ENCODE measurements at places on chromosomes 4 and X.

- peak; percentile 7 for DNase-seq
Observed at GRCh38 chrX:102745857-102746584, 25.5 kb downstream of the GPRASP3 start.

GRCh38 chrX:8364369-8365141 is 100.1 kb upstream of the VCX3B start:
- no peak for DNase-seq

GRCh38 chr4:122431351-122431750 is 25.2 kb downstream of the IL2 start:
- no peak for DNase-seq

GRCh38 chr4:137531168-137531985 is 917 bp downstream of the PCDH18 start:
- DNase-seq = no peak

DNA sequence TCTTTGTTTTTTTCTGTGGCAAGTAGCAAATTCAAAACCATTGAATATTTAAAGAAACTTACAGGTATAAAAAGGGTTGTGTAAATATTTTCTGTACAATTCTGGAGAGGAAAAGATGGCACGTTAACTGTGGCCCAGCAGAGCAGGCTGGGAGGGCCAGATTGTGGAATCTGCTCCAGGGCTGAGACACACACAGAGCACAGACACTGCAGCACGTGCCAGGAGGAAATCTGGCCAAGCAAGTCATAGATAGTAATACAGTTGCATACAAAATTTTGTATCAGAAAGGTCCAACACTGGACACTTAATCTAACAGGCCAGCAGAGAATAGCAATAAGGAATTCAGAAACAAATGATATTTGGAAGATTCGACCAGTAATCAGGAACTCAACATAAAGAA is 763.7 kb downstream of the PDHA2 start:
- no peak for DNase-seq

- no peak for DNase-seq
Observed at GRCh38 chrX:70042399-70043371, 7.1 kb downstream of the AWAT2 start.

DNA sequence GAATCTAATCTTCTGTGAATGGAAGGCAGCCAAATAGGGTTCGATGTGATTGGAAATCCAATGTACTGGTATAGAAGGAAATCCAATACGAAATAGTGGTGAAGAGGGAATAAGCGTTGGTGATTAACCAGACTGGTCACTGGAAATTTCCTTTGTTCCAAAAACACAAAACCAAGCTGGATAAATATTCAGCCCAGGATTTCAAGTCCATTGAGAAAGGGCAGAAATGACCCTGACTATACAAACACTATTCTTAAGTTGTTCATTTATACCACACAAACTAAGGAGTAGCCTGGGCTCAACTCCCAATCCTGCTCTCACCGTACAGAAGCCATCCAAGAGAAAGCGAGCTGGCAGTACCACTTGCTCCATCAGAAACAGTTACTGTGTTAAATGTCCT is 32.2 kb downstream of the PCDH19 start:
- no peak for DNase-seq

DNA sequence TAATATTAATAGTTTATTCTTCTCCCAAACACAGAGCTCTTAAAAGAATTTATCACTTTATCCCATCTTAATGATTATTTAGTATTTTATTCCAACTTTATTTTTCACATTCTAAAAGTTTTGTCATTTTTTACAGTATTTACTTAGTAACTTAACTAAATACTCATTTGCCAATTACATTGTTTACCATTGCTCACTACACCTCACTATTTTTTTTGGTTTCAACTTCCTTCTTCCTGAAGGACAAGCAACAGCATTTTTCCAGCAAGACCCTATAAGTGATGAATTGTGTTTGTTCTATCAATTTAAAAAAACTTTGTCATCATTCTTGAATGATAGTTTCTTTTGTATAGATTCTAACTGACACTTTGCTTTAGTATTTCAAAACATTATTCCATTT is 19.4 kb upstream of the SRD5A3 start:
- DNase-seq = no peak

DNA sequence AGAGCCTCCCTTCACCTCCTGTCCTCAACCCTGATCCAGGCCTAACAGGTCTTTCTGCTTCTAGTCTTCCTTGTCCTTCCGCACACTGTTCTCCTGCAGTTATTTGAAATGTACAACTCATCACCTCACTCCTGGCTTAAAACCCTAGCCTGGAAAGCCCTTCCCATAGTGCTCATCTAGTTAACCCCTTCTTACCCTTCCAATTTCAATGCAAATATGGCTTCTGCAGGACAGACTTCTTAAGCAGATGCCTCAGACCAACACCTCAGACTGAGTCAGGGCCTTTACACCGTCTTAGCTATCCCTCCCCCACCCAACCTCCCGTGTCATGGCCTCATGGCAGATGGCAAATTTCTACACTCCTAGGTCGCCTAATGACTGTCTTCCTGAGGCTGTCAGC is 130.4 kb downstream of the BCOR start:
- no peak for DNase-seq

DNA sequence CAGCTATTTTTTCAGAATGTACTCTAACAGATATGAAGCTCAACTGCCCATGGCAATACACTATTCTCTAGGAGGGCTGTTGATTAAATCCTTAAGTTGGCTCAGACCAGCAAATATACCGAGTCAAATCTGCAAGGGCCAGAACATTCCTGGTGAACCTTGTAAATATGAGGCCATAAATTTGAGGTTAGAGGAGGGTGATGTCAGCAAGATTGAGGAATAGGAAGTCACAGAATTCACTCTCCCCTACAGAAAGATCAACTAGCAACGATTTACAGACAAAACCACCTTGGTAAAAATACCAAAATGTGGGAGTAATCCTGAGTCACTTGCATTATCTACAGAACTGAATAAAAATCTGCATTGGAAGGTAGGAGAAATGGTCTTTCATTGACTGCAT is 399.3 kb downstream of the GPM6A start:
- no peak for DNase-seq

GRCh38 chr4:162849937-162850336 is 316.8 kb downstream of the NAF1 start:
- DNase-seq = no peak

GRCh38 chr4:153220682-153221395 is 16.6 kb downstream of the TRIM2 start:
- no peak for DNase-seq

DNA sequence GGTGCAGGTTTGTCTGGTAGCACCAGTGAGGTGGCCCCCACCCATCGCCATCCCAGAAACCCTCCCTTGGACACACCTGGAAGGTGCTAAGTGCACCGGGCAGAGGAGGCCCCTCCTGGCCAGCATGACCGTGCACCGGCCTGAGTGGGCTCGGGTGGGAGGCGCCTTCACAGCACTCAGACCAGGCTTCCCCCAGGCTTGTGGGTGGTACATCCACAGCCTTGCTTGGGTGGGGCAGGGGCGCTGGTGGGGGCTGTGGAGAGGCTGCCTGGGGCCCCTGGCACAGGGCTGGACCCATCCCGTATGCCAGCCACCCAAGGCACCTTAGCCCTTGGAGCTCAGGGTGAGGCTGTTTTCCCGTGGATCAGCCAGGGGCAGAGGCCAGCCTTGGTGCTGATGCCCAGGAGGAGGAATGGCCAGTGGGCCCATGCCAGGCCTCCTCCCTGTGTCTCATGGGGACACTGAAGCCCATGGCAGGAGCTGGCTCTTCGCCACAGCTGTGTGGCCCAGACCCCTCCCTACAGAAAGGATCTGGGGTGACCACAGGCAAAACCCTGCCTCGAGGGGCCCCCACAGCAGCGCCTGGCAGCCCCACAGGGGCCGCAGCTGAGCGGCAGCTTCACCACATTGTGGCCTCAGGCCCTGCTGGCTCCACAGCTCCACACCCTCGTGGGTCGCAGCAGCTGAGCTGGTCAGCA is 21.4 kb downstream of the NKX1-1 start:
- no peak for DNase-seq

GRCh38 chr4:8867624-8868320 is 3.9 kb downstream of the HMX1 start:
- DNase-seq = no peak

All from activated gamma-delta T cell treated with anti-CD3 and anti-CD28 coated beads, Interleukin-2, amount 50 U/mL, for 16 hours (primary cell).